ENCODE measurements at places on chromosomes 4 and X. TPM values are rescaled to one million over a fixed set of nuclear protein-coding genes. Genes with fewer than 3 reads are reported as not detected.

DNA sequence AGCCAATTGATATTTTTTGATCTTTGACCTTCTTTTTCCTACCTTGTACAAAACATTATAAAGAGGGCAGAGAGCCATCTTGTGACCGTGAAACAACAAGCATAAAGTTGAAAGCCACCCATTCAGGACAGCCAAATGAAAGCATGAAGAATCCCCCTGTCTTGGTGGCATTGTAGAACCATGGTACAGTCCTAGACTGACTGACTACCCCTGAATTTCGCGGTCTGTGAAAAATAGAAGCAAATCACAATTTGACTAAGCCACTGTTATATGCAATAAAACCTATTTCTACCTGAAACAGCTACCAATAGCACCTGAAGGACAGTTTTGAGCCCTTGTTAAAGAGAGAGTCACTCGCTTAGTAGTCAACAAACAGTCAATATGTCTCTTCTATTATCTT is 527.4 kb downstream of the MID1IP1 start:
- no peak for DNase-seq

- no peak for DNase-seq
These were observed 15.8 kb upstream of the UXT start for GRCh38 chrX:47674776-47675175.

GRCh38 chrX:46910415-46910814 is 1.8 kb upstream of the JADE3 start:
- DNase-seq: no peak

- DNase-seq: no peak
These were observed 549.3 kb downstream of the IQCM start for GRCh38 chr4:149266301-149266700.

- DNase-seq: no peak
These were observed 12.0 kb upstream of the MFAP3L start for GRCh38 chr4:170038232-170038631.

DNA sequence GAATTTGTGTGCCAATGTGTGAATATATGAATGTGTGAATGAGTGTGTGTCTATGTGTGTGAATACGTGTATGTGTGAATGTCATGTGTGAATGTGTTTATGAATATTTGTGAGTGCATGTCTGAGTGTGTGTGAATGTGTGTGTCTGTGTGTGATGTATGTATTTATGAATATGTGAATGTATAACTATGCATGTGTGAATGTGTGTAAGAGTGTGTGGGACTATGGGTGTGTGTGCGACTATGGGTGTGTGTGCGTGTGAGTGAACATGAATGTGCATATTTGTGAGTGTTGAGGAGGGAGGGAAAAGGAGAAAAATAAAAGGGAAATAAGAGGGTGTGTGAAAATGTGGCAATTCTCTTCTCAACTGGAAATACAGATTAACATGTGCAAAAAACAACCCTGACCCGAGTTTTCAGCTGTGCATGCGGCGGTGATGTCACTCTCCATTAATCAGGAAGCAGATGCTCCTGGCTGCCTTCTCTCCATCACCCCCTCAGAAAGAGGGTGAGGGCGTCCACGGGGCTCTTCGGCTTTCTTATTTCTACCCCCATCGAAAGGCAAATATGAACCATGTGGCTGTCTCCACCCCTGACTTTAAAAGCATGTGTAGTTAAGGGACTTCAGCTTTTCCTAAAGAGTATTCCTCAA is 219.8 kb downstream of the MAML3 start:
- DNase-seq: no peak

- DNase-seq: no peak
These were observed 868.3 kb downstream of the STIM2 start for GRCh38 chr4:27728892-27729291.

DNA sequence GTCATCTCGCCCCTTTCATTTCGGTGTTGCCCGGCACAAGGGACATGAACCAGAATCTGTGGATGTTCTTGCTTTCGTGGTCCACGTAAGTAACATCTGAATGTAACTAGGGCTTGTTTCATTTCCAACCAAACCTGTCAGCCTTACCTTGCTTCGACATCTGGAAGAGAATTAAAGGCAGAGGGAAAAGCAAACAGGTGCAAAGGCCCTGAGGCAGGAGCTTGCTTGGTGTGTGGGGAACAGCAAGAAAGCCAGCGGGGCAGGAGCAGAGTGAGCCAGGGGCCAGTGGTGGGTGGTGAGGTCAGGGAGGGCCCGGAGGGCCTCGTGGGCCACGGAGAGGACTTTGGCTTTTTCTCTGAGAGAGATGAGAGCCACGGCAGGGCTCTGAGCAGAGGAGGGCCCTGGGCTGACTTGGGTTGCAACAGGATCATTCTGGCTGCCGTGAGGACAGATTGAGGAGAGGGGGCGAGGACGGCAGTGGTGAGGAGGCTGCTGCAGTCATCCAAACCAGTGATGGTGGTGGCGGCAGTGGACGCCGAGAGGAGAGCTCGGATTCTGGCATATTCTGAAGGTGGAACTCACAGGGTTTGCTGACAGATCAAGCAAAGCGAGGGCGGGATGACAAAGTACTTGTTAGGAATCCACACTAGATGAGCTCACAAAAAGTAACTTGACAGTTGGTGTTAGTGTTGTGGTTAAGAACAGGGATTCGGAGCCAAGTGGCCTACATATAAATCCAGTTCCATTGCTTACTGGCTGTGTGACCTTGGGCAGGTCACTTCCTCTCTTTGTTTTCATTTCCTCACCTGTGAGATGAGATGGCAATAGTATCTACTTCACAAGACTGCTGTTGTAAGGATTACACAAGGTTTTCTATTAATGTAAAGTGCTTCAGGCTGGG is 6.8 kb upstream of the WDR13 start:
- DNase-seq: no peak

- DNase-seq: no peak
These were observed 79.5 kb downstream of the PRKG2 start for GRCh38 chr4:81135501-81135900.

- DNase-seq: no peak
These were observed 113.0 kb upstream of the AADAT start for GRCh38 chr4:170202721-170203120.

The AIMP1 gene
- 42.9 TPM for total RNA-seq

The ZNF157 gene
- total RNA-seq: 0.42 TPM

The PAGE2 gene
- not detected for total RNA-seq

The FHDC1 gene
- total RNA-seq: 0.07 TPM

The UCP1 gene
- total RNA-seq: not detected

The CDK16 gene
- total RNA-seq: 64.2 TPM

The MAGEA9B gene
- not detected for total RNA-seq

Measured in activated CD4-positive, alpha-beta T cell treated with anti-CD3 and anti-CD28 coated beads, Interleukin-2, amount 10 ng/mL, durations not matched to agents 7 days and 5 days (primary cell).